ENCODE measurements at places on chromosomes 6 and 20.

DNA sequence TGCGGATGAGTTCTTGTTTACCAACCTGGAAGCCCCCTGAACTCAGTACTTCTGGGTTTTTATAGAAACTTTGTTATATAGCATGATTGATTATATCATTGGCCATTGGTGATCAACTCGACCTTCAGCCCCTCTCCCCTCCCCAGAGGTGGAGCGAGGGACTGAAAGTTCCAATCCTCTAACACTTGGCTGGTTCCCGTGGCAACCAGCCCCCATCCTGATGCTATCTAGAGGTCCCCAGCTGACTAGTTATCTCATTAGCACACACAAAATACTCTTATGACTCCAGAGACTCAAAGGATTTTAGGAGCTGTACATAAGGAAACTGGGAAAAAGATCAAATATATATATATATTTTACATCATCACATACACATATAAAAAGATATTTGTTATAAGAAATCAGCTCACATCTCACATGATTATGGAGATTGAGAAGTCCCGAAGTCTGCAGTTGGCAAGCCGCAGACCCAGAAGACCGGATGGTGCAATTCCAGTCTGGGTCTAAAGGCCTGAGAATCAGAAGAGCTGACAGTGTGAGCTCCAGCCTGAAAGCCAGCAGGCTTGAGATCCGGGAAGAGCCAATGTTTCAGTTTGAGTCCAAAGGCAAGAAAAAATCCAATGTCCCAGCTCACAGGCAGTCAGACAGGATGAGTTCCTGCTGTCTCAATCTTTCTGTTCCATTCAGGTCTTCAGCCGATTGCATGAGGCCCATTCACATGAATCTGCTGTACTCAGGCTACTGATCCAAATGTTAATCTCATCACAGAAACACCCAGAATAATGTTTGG, 179.3 kb upstream of the DTNBP1 start:
- no peak for DNase-seq

DNA sequence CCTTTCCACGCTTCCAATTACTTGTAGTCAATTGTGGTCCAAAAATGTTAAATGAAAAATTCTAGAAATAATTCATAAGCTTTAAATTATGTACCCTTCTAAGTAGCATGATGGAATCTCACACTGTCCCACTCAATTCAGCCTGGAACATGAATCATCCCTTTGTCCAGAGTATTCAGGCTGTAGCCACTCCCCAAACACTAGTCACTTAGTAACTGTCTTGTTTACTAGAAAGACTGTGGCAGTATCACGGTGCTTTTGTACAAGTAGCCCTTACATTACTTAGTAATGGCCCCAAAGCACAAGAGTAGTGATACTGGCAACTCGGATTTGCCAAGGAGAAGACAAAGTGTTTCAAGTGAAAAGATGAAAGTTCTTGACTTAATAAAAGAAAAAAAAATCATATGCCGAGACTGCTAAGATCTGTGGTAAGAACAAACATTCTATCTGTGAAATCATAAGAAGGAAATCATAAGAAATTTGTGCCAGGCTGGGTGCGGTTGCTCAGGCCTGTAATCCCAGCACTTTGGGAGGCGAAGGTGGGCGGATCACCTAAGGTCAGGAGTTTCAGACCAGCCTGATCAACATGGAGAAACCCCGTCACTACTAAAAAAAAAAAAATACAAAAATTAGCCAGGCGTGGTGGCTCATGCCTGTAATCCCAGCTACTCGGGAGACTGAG, 168.5 kb upstream of the SIM1 start:
- DNase-seq: no peak

GRCh38 chr6:131014080-131014776, 48.8 kb downstream of the EPB41L2 start:
- DNase-seq: no peak

DNA sequence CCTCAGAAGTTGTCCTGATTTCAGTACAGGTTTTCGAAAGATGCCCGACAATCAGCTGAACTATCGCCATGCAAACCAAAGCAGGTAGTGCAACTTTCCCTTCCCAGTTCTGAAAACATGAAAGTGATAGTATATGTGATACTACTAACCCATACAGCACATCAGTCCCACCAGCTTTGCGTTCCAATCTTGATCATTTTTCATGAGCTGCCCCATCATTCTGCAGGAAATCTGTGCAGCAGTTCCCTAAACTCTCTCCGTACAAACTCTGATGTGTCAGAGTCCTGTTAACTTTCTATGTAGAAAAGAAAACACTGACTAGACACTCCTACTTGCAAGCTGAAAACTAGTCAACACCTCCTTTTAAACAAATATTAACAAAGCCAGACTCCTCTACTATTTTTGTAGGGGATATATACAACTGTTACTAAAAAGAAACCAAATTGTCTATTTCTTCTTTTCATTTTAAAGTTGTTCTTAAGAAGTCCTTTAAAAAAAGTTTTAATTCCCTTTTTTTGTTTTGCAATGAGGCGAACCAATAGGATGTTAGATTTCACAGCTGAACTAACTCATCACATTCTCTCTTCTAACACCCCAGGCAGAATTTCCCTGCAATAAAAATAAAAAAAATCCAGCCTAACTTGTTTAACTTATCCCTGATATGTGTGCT, 99.6 kb upstream of the DST start:
- DNase-seq: no peak

GRCh38 chr6:148367411-148368024, 24.9 kb downstream of the SASH1 start:
- no peak for DNase-seq

DNA sequence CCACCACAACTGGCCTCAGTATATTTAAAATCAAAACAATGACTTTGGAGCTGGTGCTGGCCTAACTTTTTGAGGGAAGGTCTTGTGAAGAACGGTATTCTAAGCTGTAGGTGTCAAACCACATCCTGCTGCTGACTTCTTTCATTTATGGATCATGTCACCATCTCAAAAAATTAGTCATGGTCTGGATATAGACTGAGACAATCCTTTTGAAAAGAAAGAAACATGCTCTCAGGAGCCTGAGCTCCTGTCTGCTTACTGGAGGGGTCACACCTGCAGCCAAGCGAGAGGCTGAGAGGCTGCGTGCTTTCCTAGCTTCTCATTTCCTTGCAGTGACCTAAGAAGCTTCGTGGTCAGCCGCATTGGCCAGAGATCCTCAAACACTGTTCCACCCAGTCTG, 55.2 kb downstream of the TIAM2 start:
- DNase-seq: no peak

- DNase-seq: peak; percentile 84
Observed at GRCh38 chr6:138403801-138404665, at the start of gene HEBP2. Gene HEBP2, plus strand, starts transcription at chr6:138404223. Its CDS starts 273 bp downstream, at chr6:138404496.

DNA sequence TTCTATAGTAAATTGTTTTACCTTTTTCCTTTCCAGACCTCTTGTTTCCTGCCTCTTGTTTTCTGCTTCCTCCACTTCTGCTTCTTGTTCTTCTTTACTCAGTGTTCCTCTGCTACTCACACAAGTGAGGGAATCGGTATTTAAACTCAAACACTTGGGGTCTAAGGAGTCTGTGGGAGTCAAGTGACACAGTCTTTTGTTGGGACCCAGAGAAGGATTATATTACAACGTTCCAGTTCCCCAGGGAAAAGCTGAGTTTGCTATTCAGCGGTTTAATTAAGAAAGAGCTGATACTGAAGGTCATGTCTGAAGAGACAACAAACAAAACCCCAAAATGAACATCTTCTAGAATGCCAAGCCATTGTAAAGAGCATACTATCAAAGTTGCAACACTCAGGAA, 107.8 kb upstream of the CITED2 start:
- no peak for DNase-seq

DNA sequence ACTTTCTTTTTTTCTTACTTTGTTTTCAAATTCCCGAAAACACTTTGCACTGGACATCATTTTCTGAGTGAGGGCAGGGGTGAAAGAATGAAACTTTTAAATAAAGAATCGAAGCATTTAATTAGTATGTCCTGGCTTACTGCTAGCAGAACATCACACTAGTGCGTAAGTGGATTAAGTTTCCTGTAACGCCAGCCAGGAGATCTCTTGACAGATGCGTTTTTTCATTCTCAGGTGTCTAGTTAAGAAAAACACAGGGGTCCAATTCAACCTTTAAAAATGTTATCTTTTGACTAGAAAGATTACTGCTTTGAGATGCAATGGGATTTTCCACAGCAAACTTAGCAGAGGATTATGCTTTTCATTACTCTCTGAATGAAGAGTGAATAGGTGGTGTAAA, 858.8 kb upstream of the EPHA7 start:
- no peak for DNase-seq

GRCh38 chr20:34246126-34246626, 5.0 kb downstream of the ASIP start:
- DNase-seq: no peak

- DNase-seq: no peak
Observed at GRCh38 chr20:11564491-11564890, 353.2 kb upstream of the BTBD3 start.

DNA sequence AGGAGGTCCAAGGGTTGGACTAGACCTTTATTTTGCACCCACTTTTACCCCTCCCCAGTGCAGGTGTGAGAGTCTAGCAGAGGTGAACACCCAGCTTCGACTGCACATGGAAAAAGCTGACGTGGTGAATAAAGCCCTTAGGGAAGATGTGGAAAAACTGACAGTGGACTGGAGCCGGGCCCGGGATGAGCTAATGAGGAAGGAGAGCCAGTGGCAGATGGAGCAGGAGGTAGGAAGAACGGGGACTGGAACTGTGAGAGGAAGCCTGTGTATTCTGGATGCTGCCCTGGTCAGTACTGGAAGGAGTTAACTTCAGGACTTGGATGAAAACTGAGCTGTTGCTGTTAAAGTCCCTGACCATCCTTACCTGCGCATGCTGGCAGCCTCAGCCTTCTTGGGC, 10.6 kb downstream of the CEP250 start:
- no peak for DNase-seq

GRCh38 chr6:139282684-139283083, 9.1 kb downstream of the TXLNB start:
- no peak for DNase-seq

GRCh38 chr20:11305406-11305805, 612.3 kb upstream of the BTBD3 start:
- no peak for DNase-seq

DNA sequence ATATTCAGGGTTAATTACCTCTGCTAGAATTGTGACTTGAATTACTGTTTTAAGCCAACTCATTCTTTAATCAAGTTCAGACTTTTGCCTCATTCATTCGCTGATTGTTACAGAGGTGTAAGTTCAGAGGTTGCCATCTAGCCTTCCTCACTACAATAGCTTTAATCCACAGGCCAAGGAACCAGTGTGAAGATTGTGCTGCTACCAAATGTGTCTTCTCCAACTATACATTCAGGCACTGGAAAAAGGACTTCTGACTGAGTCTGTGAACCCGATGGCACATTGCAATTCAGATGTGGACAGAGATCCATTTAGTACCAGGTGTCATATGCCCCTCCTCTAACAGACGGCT, 111.2 kb upstream of the ADGRF1 start:
- DNase-seq: no peak

DNA sequence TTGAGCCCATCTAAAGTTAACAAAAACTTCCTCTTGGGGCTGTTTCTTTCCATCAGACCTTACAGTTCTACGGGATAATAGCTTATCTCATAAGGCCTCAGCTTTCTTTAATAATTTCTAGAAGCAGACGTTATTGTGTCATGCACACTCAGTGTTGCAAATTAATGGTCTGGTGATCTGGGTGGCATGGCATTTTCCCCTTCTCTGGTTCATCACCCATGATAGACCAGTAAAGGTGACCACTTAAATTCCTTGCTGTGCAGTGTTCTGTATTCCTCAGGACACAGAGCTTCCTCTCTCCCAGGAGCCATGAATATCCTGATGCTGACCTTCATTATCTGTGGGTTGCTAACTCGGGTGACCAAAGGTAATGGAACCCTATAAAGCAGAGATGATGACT, at the start of gene DEFB125:
TSS of gene DEFB125 (plus strand) at position 272 of the 400 bp plus-strand sequence. CDS start at position 310, 38 bp downstream.
- no peak for DNase-seq

DNA sequence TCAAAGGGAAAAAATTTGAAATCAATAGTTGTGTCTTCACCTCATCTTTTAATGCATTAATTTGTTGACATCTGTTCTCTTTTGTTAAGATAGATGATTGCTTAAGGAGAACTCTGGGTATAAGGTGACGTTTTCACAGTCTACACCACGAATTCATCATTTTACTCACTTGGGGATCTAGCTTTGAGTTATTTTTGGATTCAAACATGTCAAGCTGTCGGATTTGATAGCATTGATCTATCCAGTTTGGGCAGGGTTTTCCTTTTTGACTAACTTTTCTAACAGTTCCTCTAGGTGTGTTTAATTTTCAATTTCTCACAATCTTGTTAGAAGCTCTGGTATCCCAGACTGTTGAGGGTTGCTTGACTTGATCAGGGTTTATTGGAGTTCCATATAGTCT, 49.6 kb downstream of the HECA start:
- DNase-seq: no peak

DNA sequence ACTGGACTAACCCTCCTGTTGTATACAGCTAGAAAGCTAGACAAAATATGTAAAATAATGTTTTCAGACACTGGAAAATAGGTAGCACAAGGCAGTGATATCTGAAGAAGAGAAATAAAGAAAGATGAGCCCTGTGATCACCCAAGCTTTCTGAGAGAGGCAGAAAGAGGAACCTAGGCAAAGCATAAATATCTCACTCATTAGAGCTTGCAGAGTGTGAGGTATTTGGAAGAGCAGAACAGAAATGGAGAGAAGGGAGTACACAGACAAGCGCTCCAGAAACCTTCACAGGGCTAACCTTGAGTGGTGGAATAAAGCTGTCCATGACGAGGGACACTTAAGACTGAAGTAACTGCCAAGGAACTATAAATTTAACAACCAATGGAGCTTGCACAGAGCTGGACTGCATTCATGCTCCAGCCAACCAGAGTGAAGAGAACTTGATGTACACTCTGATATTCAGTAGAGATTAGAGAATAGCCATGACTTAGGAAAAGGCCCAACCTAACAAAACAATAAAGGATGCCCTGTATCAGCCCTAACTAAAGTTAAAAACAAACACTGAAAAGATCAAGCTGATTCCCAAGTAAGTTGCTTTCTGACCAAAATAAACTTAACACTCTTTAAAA, 280.9 kb upstream of the STXBP5 start:
- no peak for DNase-seq

DNA sequence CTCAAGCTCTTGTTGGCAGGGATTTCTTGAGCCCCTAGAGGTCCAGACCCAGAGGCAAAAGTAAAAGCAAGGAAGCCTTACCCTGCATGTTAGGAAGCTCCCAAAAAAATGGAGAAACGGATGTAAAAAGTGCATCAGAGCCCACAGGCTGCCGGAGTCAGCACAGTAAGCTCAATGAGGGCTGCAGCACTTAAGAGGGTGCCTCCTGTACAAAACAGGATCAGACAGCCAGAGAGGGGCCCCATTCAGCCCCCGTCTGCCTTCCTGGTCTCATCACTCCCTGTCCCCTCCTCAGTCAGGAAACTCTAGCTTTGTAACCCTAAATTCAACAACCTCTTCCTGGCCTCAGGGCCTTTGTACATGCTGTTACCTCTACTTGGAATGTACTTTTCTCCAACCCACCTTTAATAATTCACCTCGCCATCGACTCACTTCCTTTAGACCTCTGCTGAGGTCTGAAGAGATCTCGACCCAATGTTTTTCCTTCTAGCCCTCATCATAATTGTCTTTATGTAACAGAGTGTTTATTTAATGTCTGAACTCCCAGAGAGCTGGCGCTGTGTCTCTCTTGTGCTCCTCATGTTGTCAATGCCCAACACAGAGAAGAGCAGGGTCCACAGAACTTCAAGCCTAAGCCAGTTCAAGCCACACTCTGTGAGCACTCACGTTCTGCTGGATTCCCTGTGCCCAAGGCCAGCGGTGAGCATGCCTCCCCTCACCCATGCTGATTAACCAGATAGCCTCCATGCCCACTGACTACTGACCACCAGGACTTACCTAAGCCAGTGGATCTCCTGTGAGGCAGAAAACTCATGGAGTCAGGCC, 2.8 kb upstream of the PLCG1 start:
- DNase-seq: no peak
